A549 treated with Hydrocortisone at 1 μM for 4 hours (cell line): ENCODE measurements at places on chromosomes 13 and 19. TPM values are rescaled to one million over a fixed set of nuclear protein-coding genes. Genes with fewer than 3 reads are reported as not detected.

The KIR3DL2 gene
- 0.06 TPM in 1 of 5 replicates, not detected in the others for total RNA-seq

The TEX29 gene
- total RNA-seq: 0.17 to 0.32 TPM (median 0.18 TPM) in 3 of 5 replicates, not detected in the others

The FUT3 gene
- total RNA-seq: 0.05 to 0.06 TPM in 2 of 5 replicates, not detected in the others

The SH2D3A gene
- 15.8 to 19.9 TPM (median 17.4 TPM) in 5 replicates for total RNA-seq

The KRTDAP gene
- not detected in 5 replicates for total RNA-seq

The ALKBH7 gene
- total RNA-seq: 14.2 to 39.7 TPM (median 37.3 TPM) in 5 replicates

The ZNF681 gene
- 0.01 TPM in 1 of 5 replicates, not detected in the others for total RNA-seq

The SIGLEC14 gene
- total RNA-seq: 0.05 to 0.10 TPM in 2 of 5 replicates, not detected in the others

The SEMA6B gene
- 5.1 to 5.9 TPM (median 5.8 TPM) in 5 replicates for total RNA-seq

The VAV1 gene
- 6.2 to 9.4 TPM (median 6.8 TPM) in 5 replicates for total RNA-seq

The ZNF653 gene
- 2.4 to 4.7 TPM (median 3.6 TPM) in 5 replicates for total RNA-seq

The ZSCAN4 gene
- total RNA-seq: not detected in 5 replicates

The EHD2 gene
- total RNA-seq: 132 to 155 TPM (median 146 TPM) in 5 replicates

The COMP gene
- 0.09 to 0.27 TPM (median 0.21 TPM) in 5 replicates for total RNA-seq

The SF3A2 gene
- total RNA-seq: 64.6 to 72.8 TPM (median 68.5 TPM) in 5 replicates

The ZNF17 gene
- 4.2 to 7.7 TPM (median 5.6 TPM) in 5 replicates for total RNA-seq

The ZNF20 gene
- 0.08 to 0.44 TPM (median 0.20 TPM) in 4 of 5 replicates, not detected in the other for total RNA-seq

The FPR1 gene
- total RNA-seq: 0.05 to 0.15 TPM (median 0.08 TPM) in 5 replicates
